LoVo (cell line): ENCODE measurements at places on chromosomes 12 and 14.
A peak's percentile ranks its signal among the peaks of the same experiment; 100 is the strongest.

- no peak for DNase-seq
These were observed 25.2 kb upstream of the KLHL42 start for GRCh38 chr12:27754795-27755194.

DNA sequence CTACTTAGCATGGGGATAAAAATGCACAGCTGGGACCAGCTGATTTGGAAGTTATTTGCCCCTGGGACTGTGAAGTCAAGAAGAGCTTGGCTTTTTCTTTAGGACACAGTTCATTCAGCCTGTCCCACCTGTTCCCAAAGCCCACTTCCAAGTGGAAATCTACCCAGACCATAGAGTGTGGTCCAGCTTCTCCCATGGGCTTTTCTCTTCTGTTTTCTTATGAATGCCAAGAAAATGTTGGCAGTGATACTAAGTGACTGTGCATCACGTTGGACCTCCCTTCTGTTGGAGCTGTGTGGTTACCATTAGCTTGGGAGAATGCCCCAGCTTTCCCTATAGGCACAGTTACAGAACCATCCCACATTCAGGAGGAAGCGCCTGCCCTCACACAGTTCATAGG is 89.4 kb downstream of the NT5DC3 start:
- DNase-seq, result no peak

DNA sequence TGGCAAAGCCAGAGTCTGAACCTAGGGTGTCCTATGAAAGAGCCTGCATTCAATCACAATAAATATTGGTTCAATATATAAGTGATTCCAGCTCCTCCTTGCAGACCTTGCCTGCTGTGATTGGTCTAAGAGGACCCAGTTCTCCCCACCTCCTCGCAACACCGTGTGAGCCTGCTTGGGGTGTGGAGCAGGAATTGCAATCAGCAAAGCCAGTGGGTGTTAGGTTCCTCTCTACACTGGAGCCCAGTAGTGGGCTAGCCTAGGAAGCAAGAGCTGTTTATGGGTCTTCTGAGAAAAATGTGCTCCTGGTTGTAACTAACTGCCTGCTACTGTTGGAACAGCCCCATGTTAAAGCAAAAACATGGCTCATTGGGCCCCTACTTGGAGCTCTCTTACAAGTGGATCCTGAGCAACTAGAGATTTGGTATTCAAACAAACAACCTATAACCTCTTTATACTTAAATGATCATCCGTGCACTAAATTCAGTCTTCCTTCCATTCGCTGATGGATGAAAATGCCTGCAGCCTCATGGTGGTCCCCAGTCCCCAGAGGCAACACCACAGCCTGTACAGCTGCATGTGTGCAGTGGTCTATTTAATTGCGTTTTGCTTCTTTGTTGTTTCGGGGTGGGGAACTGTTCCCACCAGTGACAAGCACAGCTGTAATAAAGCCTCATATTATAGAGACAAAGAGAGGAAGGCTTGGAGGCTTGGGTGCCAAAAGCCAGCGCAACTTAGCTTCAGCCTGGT is 3.7 kb upstream of the SELPLG start:
- DNase-seq, result no peak

- DNase-seq, result peak; percentile 54
These were observed 120.3 kb downstream of the GARIN6 start for GRCh38 chr12:99767809-99768208.

DNA sequence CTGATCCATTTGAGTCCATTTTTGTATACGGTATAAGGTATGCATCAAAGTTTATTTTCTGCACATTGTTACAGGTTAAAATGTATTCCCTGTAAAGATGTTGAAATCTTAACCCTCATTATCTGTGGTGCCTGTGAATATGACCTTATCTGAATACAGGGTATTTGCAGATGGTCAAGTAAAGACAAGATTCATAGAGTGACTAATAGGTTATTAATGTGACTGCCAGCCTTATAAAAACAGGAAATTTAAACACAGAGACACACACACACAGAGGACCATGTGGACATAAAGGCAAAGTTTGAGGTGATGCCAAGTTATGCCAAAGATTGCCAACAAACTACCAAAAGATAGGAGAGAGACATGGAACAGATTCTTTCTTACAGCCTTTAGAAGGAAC is 347.2 kb upstream of the DCN start:
- peak; percentile 27 for DNase-seq

GRCh38 chr12:44654646-44655639 is 221.2 kb downstream of the NELL2 start:
- no peak for DNase-seq

GRCh38 chr14:20427231-20428009 is 8.5 kb downstream of the KLHL33 start:
- DNase-seq, result peak; percentile 60

DNA sequence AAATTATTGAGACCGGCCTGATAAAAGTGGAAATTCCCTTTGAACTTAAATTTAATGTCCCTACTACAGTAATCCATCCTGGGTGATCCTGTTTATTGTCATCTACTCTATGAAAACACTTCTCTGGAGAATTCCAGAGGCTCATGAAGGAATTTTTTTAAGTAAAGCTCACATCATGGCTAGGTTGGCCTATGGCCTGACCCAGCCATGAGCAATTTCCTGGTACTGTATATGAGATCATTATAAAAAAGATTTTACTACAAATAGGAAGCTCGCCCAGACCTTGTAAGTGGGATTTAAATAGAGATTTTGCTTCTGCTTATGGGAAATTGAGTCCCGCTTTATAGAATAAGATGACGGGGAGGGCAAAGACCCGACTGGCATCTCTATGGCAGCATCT is 215.5 kb downstream of the DPF3 start:
- no peak for DNase-seq

DNA sequence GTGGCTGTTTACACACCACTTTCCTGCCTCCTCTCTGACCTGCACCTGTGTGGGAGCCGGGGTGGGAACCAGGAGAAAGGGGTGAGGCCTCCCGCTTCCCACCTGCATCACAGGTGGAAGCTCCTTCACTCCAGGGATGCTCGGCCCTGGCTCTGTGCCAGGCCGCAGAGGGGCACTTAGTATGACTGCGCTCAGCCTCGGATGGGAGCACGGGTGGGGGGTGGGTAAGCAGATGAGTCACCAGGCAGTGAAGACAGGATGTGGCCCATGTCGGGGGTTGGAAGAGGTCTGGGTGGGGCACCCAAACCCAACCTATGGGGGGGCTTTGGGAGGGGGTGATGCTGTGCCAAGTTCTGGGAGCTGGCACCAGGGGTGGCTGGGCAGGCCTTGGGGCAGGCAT is 7.4 kb upstream of the CYP46A1 start:
- no peak for DNase-seq

GRCh38 chr12:118958520-118958919 is 22.8 kb upstream of the SRRM4 start:
- no peak for DNase-seq

DNA sequence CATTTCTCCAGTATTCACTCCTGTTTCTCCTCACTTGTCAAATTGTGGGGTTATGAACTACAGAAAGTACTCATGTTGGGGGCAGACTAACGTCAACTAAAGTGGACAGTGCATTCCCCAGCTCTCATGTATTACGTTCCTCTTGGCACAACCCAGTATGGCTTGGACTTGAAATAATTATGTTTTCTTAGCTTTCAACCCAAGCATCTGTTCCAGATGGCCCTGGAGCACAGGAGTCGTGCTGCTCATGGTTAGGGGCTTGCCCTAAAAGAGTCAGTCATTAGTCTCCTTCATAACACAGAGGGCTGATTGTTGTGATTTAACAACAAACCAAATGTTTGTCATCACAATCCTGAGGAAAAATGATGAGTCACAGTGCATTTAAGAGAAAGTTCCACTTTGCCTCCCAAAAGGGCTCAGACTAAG is 154.4 kb downstream of the RPAP3 start:
- no peak for DNase-seq

DNA sequence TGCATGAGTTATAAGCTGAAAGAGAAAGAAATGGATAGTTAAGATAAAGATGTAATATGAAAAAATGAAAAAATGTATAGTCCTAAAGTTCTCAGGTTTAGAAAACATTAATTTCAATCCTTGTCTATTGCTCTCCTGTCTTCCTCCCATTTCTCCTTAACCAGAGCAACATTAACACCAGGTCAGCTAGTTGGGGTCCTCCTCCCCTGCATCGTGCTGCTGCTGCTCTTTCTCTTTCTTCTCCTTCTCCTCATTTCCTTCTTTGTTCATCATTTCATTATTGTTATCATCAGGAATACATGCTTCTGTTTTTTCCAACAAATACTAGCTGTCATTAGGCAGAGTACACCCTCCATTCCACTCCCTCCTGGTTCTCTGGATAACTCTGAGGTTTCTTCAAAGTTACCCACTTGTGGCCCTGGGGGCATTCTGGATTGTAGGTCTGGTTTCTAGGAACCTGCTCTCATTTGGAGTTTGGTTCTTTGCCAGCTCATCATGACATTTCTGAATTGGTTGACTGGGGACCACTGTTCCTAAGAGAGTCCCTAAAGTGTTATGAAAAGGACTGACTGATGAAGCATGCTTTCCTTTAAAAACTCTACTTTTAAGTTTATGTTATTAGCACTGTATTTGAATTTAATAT is 17.0 kb downstream of the ACSS3 start:
- DNase-seq, result no peak

DNA sequence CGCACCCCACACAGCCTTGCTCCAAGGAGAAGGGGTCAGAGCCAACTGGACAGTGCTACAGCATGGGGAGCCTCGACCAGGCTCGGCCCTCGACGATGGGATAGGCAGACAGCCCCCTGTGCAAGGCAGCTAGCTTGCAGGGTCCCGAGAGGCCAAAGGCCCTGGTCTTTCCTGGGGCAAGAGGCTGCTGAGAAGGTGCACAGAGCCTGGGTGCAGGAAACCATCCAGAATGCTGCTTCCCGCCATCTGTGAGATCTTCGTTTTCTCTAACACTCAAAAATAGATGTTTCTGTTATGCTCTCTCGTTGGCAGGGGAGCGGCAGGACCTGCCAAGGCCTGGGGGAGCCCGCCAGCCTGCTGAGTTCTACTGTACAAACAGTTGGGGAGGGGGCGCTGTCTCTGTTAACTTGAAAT is 168.0 kb upstream of the RTL1 start:
- DNase-seq, result no peak

- no peak for DNase-seq
These were observed 202.7 kb upstream of the BCL2L14 start for GRCh38 chr12:11868027-11868426.

DNA sequence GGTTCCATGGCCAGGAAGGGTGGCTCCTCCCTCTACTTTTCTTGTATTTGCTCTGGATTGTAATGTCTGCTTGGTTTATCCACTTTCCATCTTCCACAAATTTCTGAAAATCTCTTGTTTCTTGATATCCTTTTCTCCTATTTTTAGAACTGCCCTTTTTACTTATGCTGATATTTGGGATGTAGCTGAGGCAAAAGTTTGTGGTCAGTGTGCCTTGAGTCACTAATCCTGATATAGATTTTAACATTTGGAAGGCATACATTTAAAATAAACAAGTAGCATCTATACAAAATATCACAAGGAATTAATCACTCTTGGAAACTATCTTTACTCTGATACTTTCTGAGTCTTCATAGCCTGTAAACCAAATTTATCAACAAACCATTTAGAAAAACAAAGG is 11.0 kb downstream of the GRIP1 start:
- DNase-seq, result no peak

DNA sequence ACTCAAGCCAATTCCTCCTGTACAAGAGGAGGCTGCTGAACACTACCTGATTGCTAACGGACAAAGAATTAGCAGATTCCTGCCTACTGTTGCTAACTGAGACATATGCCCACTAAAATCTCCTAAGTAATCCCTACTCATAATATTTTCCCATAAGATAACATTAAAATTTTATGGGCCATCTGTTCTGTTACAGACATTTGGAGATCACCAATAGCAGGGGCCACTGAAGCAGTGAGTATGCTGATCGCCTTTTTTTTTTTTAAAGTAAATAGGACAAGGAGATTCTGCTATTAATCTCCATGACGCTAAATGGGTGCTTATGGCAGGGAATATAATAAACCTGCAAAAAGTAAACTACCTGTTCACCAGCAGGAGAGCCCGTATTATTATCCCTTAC is 292.9 kb downstream of the MED13L start:
- DNase-seq, result no peak

DNA sequence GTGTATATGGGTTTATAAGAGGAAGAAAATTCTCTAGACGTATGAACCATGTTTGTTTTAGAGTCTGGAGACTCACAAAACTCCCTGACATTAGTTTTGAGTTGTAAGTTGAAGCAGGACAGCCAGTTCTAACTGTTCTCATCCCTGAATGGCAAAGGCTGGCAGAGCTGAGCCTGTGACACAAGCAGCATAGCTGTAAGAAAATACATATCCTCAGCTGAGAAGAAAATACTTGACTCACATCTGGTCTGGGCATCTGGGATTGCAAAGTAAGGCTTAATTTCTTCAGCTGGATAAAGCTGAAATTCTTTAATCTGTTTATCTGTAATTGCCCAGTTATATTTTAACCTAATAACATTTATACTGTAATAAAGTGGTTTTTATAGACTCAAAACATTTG is 156.3 kb downstream of the PELI2 start:
- no peak for DNase-seq

DNA sequence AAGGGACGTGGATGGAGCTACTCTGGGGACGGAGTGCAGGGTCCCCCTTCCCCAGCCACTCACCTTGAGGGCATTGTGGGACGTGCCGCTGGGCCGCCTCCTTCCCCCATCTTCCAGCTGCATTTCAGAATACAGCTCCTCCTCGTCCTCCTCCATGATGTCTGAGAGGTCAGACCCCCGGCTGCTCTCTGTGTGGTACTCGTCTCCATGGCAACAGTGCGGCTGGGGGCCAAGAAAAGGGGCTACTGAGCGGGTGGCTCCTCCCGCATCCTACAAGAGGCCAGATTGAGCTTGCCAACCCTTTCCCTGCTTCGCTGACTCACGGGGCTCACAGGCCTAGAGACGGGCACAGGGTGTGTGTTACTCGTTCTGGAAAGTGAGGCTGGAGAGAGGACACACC is 90.4 kb downstream of the PIWIL1 start:
- no peak for DNase-seq

GRCh38 chr12:127041985-127042625 is 1224.9 kb upstream of the TMEM132C start:
- no peak for DNase-seq

GRCh38 chr14:50023671-50024490 is 92.5 kb downstream of the VCPKMT start:
- no peak for DNase-seq

DNA sequence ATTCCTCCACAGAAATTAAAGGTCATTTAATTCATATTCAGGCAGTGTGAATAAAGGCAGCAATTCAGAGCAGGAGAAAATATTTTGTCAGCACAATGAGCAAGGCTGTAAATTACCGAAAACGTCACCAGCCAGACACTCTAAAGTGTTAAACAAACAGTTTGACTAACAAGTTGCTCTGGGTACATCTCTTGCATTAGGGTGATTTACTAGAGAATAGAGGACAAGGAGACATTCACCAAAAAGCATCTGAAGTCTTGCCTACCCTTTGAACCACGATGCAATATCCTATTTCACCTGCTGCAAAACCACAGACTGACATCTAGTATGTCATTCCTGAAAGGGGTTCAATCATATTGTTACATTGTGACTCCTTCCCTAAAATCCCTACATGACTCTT is 27.1 kb upstream of the GPHB5 start:
- no peak for DNase-seq
